ENCODE measurements at places on chromosomes 3 and 15.

DNA sequence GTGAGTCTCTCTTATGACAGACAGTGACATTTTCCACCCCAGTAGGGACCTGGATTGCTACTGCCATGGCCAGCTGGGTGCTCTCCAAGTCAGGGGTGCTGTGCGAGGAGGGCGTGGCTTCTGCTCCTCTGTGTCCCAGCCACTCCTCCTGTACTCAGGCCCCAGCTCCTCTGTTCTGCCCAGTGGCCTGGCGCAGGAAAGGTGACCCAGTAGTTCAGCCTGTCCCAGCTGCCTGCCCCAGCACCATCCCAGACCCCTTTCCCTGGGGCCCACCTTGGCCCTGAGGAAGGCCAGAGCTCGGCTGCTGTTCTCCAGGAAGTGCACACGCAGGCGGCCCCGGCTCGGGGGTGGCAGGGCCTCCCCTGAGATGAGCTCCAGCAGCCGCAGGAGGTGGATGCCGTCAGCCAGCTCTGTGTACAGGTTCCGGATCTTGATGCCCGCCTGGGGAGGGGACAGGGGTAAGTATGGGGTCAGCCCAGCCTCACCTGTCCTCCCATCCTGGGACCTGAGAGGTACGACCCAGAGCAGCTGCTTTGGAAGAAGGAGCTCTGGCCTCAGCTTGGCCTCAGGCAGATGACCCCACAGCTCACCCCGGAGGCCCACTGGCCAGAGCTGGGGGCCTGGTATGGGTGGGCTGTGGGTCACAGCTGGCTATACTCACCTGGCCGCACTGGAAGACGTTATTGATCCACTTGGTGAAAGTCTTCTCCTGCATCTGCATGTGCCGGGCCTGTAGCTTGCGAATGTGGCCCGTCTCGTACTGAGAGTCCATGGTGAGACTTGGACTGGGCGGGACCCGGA lies 1.0 kb downstream of the SPTBN5 start:
- no peak for DNase-seq

GRCh38 chr15:57196865-57197264 lies 179.4 kb upstream of the CGNL1 start:
- no peak for DNase-seq

DNA sequence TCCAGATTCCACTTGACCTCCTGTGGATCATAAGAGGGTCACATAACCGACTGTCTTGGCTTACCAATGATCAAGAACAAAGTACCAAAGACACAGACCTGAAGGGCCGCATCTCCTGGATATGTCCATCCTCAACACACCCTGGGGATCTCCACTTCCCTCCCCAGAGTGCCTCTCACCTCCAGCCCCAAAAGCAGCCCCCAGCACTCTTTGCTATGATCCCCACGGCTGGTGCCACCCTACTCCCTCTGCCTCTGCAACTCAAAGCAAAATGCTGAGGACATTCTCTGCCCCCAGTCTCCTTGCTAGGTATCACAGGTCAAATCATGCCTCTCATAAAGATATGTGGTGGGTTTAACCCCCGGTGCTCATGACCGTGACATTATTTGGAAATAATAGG lies 32.7 kb downstream of the SLCO2A1 start:
- no peak for DNase-seq

DNA sequence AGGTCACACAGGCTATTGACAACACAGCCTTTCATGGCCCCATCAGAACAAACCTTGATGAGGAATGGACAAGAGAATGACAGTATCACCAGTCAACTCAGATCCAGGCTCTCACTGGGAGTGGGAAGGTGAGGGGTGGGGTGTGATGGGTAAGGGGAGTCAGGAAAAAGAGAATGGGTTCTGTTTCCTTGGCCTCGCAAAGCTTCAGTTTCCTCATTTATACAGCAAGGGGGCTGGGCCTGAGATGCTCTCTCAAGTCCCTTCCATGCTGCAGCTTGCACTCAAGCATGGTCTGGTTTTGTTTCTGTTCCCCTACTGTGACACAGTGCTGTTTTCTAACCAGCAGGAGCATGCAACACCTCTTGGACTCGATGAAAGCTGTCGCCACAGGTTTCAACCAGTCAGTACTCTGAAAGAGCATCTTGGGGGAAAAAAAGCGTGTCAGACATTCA lies 65.7 kb upstream of the IL12A start:
- no peak for DNase-seq

DNA sequence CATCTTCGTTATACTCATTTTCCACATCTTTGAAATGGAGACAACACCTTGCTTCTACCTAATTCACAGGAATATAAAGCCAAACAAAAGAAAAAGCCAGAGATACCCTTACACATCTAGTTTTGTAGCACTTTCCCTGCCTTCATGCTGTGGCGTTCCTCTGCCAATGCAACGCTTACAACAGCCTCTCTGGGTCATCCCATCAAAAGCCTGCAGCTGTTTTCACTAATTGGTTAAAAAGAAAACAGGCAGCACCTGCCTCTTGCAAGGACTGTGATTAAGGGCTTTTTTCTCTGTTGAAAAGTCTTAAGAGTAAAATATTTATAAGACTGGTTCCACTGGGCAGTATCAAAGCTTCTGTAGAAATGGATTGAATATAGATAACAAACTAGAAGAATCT lies 120.3 kb downstream of the FMN1 start:
- no peak for DNase-seq

- no peak for DNase-seq
Observed at GRCh38 chr15:78422571-78423340, 15.3 kb upstream of the IREB2 start.

- DNase-seq, result no peak
Observed at GRCh38 chr3:146093896-146094295, 67.1 kb downstream of the PLOD2 start.

- DNase-seq, result no peak
Observed at GRCh38 chr3:149414557-149415231, 37.2 kb upstream of the TM4SF1 start.

DNA sequence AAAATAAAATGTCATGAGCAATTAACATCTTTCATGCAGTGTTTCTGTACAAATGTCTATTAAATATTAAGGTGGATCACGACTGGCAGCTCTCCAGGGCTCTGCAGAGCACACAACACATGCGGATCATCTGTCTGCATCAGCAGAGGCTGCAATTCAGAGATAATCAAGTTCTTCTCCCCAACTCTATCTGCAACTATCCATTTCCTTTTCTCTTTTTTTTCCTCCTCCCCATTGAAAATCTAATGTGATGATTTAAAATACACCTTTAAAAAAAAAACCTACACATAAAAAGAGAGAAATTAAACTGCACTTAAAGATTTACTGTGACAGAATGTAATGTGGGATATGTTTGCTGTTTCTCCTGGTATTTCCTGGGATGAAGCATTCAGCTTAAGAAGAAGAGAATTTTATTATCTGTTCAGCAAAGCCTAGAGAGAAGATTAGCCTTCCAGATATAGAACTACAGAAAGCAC lies 352.6 kb upstream of the CCDC54 start:
- DNase-seq, result no peak

GRCh38 chr3:8453153-8453552 lies 48.5 kb upstream of the LMCD1 start:
- no peak for DNase-seq

DNA sequence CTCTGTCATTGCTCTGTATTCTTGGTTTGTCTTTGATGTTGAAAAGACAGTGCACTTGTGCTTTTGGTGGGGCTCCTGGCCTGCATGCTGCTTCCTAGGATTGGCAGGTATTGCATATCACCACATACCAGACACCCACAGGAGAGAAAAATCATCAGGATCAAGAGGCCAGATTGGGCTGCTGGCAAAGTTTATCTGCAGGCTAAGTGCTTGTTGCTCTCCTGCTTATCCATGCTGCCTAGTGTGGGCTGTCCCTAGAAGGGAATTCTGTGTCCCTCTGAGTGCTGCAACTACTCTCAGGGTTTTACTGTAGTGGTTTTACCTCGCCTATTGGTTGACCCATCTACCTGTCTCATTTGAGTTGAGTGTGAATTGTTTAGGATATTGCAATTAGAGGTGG lies 833 bp upstream of the SLC22A13 start:
- no peak for DNase-seq

- no peak for DNase-seq
Observed at GRCh38 chr3:132222868-132223538, 94.2 kb upstream of the ACP3 start.

DNA sequence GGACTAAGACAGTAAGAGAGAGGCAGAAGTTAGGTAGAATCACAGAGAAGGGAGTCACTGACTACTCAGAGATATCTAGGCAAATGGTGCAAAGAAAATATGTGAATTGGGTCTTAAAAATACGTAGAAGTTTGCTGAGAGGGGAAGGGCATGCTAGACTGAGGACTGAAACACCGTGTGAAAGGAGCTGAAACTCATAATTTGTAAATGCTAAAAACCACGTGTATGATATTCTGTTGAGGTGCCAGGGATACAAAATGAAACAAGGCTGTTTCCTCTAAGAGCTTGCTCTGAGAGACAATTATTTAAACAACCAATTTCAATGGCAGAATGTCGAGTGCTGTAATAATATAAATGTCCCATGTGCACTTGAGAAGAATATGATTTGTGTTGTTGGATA lies 47.2 kb downstream of the NCK1 start:
- DNase-seq, result no peak

GRCh38 chr3:27108322-27108721 lies 260.9 kb downstream of the NEK10 start:
- no peak for DNase-seq

GRCh38 chr3:62133015-62133414 lies 240.3 kb downstream of the FEZF2 start:
- DNase-seq, result no peak

DNA sequence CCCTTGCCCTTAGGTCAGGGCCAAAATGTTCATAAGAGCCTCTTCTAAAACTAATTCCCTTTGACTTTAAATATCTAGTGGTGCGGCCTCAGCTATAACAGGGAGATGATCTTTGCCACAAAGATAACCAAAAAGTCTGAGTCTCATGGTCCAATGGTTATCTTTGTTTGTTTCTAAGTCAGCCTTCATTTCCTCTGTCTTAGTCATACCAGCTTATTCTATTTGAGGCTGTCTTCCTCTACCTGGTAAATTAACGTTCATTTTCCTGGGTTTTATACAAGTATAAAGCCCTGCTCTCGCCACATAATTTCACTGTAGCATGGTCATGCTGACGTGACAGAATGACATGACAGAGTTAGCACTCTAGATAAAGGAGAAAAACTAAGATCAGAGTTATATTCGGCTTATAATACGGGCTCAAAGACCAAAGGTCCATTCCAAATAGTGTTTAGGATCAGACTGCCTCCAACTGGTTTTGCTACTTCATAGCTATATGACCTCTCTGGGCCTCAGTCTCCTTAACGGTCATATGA lies 18.4 kb downstream of the ZNF860 start:
- DNase-seq, result no peak

DNA sequence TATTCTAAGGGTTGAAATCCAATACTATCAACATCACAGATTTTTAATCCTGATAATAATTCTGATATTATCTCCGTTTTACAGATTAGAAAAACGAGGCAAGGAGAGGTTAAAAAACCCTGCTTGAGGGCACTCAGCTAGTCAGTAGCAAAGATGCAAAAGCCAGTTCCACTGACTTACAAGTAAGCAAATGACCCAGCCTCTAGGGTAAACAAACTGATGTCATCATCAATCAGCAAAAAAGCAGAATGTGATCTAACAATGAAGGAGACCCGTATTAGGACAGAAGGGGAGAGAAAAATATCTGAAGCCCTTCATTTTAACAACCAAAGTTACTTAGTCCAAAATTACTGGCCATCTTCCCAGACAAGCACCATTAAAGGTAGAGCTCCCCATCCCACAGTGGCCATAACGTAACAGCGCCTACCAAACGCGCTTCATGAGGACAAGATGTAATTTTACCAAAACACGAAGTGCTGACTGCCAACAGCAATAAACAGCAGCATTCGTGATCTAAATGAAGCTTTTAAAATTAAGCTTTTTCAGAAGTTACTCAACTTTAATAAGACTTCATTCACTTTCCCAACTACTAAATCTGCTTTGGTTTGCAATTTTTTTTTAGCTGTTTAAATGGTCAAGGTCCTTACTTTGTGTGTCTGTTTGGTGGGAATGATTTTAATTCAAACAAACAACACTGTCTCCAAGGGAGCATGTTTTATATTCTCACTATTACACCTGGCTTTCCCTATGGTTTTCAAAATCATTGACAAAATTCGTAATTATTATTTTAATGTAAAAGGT lies 176.6 kb downstream of the OSBPL10 start:
- DNase-seq, result no peak

DNA sequence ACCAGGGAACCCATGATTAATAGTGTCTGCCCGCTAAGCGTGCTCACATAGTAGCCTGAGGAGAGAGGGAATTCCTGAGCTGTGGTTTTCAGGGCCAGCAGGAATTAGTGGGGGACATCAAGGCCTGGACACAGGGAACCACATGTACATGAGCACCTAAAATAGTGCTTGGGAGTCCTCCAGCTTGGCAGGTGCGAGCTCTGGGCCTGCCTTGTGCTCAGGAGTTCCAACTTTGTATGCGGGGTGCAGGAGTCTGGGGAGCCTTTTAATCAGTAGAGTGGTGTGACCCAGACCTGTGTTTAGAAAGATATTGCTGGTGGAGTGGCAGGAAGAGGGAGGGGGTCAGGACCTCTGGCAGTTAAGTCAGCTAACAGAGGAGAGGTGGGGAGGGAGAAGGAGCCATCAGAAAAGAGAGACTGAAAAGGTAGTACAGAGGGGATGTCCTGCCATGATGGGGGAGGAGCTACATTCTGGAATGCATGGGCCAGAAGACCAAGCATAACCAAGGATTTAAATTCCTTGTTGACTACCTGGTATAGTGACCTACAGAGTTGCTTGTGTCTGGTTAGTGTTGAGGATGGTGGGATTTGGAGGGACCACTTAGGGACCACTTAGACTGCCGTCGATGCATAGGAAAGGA lies 1.9 kb downstream of the DAG1 start:
- DNase-seq, result no peak

- no peak for DNase-seq
Observed at GRCh38 chr3:130960139-130960795, 66.4 kb downstream of the ASTE1 start.

GRCh38 chr15:29611057-29611456 lies 211.2 kb downstream of the TJP1 start:
- DNase-seq, result no peak

- DNase-seq, result no peak
Observed at GRCh38 chr15:59060348-59060747, 44.6 kb upstream of the CCNB2 start.

GRCh38 chr15:32861761-32862160 lies 144.0 kb downstream of the GREM1 start:
- DNase-seq, result no peak

- no peak for DNase-seq
Observed at GRCh38 chr15:66482539-66482938, 15.0 kb downstream of the SNAPC5 start.

GRCh38 chr3:128083396-128083795 lies 31.2 kb downstream of the SEC61A1 start:
- DNase-seq, result no peak

DNA sequence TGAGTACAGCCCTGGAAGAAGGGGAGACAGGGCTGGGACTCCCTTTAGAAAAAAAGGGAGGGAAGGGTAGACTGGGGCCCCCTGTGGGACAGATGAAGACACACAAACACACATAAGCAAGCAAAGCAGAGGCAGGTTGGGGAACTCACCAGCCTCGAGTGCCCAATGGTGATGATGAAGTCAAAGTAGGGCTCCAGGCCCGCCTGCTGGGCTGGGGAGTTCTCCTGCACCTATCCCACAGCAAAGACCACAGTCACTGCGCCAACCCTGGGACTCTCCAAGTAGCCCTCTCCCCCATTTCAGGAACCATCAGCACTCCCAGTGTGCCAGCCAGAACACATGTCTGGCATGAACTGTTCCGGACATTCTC lies 4.1 kb downstream of the GORASP1 start:
- no peak for DNase-seq
